HL-60 (cell line): ENCODE measurements at places on chromosomes 4 and X.
A peak's percentile ranks its signal among the peaks of the same experiment; 100 is the strongest.

DNA sequence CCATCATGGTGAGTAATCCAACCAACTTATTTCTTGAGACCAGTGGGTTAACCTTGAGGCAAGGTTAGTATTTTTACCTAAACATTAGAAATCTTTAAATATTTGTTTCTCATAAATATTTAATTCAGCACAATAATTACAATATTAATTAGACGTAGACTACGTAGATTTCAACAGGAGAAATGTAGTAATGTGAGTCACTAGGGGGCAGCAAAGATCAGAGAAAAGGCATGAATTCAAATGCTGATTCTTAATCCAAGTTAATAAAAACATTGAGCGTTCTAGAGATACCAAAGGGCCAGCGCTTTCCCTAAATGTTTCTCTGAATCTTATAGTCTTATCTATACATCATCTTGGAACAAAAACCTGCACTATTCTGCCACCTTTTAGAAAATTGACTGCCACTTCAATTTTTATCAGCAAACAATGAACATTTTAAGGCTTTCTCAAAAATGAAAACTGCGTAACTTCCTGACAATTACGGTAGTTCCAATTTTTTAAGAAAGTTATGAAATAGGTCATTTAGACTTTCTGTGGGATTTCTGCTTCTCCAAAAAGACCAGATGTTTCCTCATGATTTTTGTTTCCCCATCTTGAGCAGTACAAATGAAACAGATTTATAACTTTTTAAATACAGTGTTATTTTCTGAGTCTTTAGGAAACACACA, 180.7 kb downstream of the GASK1B start:
- DNase-seq, result peak; percentile 76

DNA sequence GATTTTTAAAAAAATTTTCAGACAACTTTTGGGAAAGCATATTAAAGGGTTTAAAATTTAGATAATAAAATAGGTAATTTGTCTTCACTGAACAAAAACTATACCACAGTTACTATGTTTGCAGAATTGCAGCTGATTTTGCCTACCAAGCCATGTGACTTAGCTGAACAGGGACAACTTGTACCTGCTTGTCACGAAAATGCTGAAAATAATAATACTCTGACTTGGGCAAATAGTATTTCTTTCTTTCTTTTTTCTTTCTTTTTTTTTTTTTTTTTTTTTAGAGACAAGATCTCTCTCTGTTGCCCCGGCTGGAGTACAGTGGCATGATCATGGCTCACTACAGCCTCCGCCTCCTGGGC, 225.2 kb upstream of the PPP1R2C start:
- DNase-seq, result no peak

DNA sequence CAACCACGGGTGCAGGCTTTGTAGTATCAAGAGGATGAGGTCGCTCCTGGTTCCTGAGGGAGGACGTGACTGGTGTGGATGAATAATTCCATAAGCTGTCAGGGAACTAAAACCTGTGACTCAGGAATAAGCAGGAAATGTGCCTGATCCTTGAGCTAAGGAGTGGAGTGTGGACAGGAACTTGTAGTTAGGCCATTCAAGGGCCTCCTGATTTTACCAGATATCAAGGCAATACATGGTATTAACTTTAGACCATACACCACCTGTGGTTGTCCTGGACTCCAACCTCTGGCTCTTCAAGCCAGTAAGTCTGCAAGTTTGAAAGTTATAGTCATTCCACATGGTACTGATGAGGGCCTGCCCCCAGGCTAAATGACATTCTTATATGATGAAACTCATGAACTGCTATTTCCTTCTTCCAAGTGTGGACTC, 12.1 kb upstream of the ING2 start:
- DNase-seq, result no peak

DNA sequence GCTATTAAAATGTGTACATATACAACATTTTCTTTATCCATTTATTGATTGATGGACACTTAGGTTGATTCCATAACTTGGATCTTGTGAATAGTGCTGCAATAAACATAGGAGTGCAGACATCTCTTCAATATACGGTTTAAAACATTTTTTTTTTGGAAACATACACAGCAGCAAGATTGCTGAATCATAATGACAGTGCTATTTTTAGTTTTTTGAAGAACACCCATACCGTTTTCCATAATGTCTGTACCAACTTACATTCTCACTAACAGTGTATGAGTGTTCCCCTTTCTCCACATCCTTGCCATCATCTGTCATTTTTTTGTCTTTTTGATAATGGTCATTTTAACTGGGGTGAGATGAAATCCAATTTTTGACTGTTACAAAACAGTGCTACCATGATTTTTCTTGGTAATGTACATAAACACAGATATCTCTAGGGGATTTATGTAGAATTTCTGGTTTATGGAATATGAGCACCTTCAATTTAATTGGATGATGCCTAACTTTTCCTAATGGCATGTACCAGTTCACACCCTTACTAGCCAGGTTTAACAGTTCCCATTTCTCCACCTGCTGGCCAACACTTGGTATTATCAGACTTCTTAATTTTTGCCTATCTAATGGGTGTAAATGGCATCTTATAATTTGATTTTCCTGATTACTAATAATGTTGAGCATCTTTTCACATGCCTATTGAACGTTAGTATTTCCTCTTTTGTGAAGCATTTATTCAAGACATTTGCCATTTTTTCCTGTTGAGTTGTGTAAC, 21.0 kb upstream of the TMSB15B start:
- DNase-seq, result peak; percentile 9

- no peak for DNase-seq
Measured at GRCh38 chrX:31212856-31213748, 141.3 kb upstream of the FTHL17 start.

DNA sequence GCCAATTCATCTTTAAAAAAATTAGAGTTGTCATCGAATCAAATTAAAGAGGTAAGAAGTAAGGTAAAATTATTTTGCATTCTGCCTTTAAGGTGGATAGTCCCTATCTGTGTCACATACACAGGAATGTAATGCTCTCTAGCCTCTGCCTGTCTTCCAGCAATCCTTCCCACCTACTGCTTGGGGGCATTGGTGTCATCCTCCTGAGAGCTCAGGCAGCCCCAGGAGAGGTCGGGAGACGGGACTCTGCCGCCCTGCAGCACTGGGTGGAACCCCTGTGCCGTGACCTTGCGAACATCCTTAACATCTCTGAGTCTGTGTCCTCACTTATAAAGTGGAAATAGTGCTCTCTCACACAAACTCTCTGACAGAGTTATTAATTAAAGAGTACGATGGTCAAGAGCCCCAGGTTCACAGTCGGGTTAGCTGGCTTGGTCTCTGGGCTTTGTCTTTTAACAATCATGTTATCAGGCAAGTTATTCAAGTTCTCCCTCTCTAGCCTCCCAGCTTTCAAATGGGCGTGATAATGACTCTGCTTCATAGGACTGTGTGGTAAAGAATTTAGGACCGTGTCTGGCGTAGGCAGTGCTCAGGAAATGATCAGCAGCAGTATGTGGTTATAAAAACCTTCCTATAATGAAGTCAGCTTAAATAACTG, 10.2 kb downstream of the TLR3 start:
- DNase-seq, result no peak

- no peak for DNase-seq
Measured at GRCh38 chr4:147994076-147994475, 262.2 kb downstream of the ARHGAP10 start.

DNA sequence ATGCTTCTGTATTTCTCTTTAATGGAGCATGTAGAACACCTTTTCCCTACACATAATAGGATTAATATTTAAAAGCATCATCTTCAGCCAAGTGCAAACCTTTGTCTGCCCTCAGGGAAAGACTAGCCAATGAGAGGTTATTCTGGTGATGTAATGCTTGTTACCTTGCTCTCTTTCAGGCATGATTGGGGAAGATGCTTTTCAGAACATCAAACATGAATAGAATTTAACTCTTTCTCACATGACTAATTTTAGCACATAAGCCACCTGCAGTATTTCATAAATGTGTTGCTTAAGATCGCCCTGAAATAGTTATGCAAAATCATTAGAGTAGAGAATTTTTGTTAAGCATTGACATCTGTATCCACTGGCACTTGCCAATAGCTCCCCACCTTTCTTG, 10.7 kb upstream of the EPGN start:
- DNase-seq, result no peak

GRCh38 chr4:158444621-158445020, 77.1 kb upstream of the RXFP1 start:
- no peak for DNase-seq

- DNase-seq, result no peak
Measured at GRCh38 chr4:152619556-152619955, 60.2 kb downstream of the TMEM154 start.

GRCh38 chr4:40377512-40378365, 42.6 kb downstream of the CHRNA9 start:
- DNase-seq, result peak; percentile 10

DNA sequence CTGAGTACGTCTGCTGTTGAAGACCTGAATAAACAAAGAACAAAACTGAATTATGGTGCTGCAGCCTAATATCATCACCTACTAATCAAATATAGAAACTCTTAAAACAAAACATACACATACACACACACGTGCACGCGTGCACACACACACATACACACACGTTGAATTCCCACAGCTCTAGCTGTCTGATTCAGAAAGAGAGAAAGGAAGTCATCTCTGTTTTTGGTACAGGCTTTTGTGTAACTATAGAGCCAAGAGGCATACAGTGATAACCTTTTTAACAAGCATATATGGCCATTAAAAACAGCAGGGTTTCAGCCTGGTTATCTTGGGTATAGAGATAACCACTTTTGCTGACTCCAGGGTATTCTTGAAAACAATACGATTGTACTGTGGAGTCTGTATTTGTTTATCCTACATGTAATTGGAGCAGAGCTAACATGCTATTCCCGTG, 823.2 kb downstream of the CCSER1 start:
- DNase-seq, result no peak

- DNase-seq, result no peak
Measured at GRCh38 chr4:14865804-14866203, 136.5 kb upstream of the CPEB2 start.

GRCh38 chr4:78622253-78622979, 70.8 kb downstream of the ANXA3 start:
- DNase-seq, result no peak

GRCh38 chrX:50106051-50106675, 94.6 kb downstream of the AKAP4 start:
- DNase-seq, result no peak

DNA sequence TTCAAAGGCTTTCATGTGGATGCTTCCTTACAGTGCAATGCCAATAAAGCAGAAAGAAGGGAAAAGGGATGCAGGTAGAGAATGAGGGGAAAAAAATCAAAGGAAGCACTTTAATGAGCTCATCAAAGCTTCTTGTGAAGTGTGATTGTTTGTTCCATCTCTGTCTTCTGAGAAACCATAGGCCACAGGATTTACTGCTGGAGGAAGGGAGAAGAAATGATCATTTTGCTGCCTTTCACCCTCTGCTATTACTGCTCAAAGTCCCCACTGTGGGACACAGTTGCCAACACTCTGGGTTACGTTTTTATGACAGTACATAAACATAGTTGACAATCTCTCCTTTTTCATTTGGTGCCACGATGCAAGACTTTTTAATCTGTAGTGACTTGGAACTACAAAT, 558.0 kb upstream of the TECRL start:
- no peak for DNase-seq

GRCh38 chr4:163515198-163515597, 20.7 kb downstream of the TMA16 start:
- no peak for DNase-seq

GRCh38 chr4:153988492-153989363, 199.8 kb upstream of the SFRP2 start:
- no peak for DNase-seq

DNA sequence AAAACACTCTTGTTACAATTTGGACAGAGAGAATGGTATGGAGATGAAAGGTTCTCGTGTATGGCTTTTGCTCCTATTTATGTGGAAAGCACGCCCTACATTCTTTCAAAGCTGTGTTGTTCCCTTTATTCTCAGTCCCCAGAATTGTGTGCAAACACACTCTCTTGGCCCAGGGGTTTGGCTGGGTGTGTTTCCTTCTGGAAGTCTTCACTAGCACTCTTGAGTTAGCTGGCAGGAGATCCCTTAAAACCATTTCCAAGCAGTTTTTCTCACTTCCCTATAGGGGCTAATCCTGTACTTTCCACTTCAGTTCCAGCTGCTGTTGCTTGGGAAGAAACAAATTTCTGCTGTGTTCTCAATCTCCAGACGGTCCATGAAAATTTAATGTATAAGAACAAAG, 35.1 kb downstream of the FHL1 start:
- no peak for DNase-seq

DNA sequence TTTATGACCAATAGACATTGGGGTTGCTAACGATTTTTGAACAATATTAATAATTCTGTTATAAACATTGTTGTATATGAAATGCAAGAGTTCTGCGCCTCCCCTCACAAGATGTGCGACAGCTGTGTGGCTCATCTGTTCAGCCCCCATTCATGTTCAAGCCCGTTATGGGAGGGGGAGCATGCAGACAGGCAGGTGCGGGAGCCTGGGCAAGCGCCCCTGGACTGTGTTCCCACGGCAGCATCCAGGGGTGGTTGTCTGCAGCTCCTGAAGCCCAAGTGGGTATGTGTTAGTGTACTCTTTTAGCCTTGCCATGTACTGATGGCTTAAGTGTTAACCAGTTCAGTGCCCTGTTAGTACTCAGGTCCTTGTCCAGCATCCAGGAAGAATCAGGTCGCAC, 34.6 kb downstream of the UGT2A3 start:
- no peak for DNase-seq

DNA sequence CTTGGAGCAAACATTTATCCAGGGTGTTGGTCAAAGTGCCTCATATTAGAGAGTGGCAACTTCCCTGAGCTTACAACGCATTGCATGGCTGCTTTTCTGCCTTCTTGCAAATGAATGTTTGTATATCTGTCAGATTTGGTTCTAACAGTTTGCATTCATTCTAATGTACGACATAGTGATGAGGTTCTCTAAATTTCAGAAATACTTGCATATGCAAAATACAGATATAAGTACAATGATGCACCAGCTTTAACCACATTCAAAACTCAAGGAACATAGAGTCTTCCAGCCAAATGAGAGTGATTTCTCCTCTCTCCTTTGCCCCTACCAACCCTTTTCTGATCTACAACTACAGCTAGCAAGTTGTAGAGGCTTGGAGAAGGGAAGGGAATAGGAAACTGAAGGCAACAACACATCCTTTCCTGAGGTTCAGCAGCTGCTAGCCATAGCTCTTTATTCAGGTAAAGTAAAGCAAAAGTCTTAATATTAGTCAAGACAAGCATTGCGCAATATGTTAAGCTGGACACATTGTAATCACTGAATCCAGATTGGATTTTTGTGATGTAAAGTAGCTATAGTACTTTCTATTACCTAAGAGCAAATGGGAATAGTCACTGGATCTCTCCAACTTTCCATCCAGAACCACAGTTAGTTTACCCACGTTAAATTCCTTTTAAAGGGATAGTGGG, 6.3 kb downstream of the TKTL2 start:
- DNase-seq, result no peak

DNA sequence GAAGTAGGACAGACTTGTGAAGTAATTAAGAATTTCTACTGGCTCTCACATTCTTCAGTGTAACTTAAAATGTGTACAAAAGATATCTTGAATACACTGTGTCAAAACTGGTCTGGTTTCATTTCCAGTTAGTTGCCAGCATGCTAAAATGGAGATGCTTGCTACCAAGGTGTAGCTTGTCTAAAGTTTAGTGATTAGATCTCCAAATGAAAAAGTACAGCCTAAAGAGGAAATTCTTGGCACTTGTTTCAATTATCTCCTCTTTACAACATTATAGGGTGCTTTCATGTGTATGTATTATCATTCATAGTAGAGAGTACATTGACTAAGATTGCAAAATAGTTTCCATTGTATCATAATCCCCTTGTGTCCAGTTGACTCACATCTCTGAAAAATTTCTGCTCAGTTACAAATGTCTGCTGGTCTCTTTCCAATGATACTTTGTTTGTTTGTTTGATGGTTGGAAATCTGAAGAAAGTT, 97.3 kb upstream of the SPRY1 start:
- DNase-seq, result no peak

GRCh38 chr4:131613824-131614216, 1535.3 kb upstream of the PCDH10 start:
- DNase-seq, result no peak
